Non-pigmented ciliary epithelial cell (primary cell): ENCODE measurements at places on chromosomes 1 and 21.

GRCh38 chr1:19981507-19982312 lies 2.3 kb upstream of the PLA2G2A start:
- no peak for DNase-seq

DNA sequence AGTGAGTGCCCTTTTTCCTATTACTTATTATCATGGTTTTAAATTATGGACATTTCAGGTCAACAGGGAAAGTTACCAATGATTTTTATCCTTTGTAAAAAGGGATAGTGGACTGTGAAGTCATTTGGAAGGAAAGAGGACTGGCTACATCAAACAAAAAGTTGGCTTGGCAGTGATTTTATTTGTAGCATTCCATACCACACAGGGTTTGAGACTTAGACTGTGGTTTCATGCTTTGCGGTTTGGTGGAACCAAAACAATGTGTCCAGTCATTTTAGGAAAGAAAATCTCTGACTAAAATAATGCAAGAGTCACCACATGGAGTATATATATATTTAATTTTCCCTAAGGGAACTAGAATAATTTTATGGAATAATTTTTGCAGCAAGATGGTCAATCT lies 239.5 kb downstream of the HMCN1 start:
- peak; percentile 93 for DNase-seq

DNA sequence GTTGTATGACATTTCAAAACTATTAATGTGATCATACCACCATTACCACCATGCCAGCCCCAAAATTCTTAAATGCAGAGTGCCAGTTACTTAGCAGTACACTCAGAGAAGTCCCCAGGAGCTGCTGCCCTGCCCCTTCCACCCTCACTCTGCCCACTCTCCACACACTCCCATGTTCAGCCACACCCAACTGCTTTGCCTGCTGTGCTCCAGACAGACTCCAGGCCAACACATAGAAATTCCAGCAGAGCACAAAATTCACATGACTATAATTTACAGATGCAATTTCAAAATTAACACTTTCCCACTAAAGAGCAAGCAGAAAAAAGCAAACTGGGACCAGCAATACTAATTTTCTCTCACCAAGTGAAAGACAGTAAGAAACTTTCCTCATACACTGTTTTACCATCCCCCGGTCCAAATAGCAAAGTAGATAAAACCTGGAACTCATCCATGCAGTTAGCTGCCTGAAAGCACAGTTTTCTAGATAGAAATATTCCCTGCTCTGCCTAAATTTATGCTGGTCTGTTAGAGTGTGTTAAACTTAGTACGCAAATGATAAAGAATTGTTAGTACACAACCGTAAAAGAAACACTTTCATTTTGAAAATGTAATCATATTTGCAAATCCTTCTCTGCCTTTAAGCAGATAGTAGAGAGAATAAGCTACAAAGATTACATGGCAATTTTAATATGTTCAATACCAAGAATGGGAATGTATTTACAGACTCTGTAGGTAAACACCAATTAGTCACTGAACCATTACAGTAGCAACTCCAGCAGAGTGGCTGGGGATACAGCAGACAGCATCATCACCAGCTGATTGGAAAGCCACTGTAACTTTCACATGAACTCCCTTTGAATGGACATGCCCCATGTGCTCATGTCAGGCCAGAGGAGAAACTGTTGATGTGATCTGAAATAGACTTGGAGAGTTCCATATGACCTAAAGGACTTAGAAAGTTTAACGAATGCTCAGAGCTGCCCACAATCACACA lies 176.5 kb downstream of the VAV3 start:
- no peak for DNase-seq

DNA sequence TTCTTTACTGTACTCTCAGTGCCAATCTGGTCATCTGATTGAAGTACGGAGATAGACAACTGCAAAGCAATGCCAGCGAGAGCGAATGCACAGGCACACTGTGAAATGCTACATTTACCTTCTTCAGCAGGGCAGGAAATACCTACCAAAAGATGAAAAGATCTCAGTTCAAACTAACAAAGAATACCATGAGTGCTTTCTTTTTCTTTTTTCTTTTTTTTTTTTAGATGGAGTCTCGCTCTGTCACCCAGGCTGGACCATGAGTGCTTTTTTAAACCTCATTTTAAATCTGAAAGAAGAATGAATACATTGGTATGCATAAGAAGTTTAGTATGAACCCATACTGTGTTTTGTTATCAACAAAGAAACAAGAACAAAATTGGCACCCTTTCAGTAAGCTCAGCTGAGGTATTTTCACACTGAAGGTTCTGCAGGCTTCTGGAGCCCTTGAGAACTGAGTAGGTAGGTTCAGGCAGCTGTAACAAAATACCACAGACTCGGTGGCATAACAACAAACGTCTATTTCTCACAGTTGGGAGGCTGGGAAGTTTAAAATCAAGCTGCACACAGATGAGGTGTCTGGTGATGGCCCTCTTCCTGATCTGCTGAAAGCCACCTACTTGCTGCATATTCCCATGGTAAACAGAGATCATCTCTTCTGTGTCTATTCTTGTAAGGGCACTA lies 1.7 kb upstream of the CHI3L2 start:
- DNase-seq: no peak

DNA sequence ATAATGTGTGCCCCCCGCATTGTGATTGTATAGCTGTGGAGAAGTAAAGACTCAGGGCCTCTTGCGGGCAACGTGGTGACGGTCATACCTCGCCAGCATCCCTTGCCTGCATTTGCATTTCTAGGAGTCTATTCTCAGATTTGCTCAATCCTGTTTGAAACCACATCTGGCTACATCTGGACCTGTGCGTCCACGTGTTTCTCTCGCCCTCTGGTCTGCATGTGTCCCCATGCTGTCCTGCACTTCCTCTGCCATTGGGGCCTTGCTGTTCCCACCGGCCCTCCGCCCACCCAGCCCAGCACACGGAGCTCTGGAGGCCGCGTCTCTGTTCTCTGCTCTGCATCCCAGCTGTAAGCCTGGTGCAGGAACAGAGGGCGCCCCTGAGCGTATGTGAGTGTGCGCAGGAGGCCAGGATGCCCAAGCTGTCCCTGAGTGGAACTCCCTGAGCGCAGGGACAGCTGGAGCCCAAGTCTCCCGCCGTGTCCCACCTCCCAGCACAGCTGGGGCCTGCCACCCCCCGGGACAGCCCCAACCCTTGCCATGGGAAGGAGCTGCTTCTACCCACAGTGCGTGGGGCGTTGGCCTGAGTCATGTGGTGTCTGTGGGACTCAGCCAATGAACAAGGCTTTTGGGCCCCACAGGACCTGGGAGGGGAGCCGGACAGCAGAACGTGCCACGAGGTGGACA lies 1.6 kb downstream of the KRTAP10-2 start:
- DNase-seq: no peak

- no peak for DNase-seq
These were observed 15.2 kb downstream of the CASQ2 start for GRCh38 chr1:115753361-115753760.

- DNase-seq: no peak
These were observed 5.9 kb upstream of the MXRA8 start for GRCh38 chr1:1364266-1364665.

- DNase-seq: no peak
These were observed 33.4 kb downstream of the CYP2J2 start for GRCh38 chr1:59892841-59893811.

- DNase-seq: no peak
These were observed 33.4 kb upstream of the ATP1B1 start for GRCh38 chr1:169072945-169073725.

DNA sequence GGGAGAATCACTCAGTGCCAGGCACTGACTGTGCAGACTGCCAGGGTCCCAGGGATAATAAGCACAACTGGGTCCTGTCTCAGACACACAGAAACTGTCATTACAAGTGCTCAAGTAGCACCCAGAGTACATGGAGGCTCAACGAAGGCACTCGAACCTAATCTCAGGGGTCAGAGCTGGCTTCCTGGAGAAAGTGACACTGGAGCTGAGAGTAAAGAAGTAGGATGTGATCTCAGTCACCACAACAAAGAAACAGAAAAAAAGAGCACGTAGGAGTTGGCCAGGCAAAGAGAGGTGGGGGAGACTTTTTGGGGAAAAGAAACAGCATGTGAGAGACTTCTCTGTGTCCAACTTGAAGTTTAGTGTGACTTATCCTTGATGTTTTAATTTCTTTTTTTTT lies 1.3 kb downstream of the CATSPER4 start:
- DNase-seq: no peak

DNA sequence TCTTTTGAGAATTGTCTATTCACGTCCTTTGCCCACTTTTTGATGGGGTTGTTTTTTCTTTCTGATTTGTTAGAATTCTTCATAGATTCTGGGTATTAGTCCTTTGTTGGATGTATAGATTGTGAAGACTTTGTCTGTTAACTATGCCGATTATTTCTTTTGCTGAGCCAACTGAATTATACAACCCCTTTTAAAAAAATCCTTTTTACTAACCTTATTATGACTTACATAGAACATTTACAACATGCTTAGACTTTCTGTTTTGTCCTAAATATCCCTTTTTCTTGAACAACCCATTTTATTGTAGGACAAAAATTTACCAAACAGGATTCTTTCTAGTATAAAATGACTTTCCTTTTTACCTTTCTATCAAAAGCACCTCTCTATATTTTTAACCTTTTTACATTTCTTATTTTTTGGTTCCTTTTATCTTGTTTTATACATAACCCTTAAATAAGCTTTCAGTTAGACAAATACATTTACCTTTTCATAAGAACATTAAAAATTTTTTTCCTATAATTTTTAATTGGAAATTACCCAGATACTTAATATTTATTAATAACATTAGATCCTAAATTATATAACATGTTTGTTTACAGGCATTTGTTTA lies 70.4 kb upstream of the TTLL7 start:
- no peak for DNase-seq

GRCh38 chr1:167994560-167994959 lies 57.7 kb upstream of the MPC2 start:
- DNase-seq: no peak

DNA sequence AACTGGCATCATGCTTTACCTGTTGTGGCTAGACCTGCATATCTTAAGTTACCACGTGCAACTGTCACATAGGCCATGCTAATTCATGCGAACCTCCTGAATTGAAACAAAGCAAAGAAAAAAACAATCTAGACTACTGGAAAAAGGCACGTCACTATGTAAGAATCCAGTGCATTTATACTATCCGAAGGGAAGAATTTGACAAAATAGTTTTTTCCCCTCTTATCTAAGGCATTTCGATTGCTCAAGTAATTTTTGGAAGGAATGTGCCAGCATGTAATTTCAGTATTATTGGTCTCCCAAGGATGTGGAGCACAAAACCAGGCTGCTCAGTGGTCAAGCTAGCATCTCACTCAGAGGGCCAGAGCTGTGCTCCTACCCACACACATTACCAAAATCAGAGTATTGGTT lies 31.5 kb upstream of the C1orf198 start:
- DNase-seq: peak; percentile 48

DNA sequence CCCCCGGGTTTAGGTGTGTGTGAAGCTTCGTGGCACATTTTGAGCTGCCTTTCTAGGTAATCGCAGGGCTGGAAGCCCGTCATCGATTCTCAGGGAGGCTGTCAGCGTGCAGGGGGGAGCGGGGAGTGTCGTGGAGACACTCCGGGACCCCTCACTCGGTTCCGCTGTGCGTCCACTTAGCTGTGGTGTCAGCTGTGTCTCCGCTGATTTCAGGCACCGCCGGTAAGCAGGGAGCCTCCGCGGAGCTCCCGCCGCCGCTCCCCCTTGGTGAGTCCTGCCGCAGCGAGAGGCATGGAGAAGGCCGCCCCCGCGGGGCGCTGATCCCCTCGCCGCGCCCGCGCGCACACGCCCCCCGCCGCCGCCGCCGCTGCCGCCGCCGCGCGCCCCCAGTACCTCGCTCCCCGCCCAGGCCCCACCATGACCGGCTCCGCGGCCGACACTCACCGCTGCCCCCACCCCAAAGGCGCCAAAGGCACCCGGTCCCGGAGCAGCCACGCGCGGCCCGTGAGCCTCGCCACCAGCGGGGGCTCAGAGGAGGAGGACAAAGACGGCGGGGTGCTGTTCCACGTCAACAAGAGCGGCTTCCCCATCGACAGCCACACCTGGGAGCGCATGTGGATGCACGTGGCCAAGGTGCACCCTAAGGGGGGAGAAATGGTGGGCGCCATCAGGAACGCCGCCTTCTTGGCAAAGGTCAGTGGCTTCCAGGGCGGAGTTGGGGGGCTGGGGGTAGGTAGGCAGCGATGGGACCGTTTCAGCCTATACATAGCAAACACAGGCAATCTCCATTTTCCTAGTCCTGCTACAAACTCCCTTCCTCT lies 995 bp downstream of the VASH2 start:
- DNase-seq: no peak

DNA sequence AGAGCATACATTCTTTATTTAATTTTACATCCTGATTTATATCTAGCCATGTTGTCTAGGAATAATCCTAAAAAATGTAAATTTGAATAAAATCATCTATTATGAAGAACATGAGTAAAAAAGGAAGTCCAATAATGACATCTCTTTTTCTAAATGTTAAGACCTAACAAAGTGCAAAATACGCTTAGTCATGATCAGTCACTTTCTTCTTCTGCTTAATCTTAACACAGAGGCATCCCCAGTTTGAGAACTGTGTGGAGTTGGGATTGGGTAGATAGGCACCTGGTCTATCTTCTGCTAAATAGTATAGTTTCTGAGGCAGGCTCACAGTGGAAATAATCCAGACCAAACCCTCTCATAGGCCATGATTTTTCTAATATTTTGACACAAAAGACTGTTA lies 311.7 kb upstream of the LRRC7 start:
- DNase-seq: no peak

- no peak for DNase-seq
These were observed 19.6 kb downstream of the CYP2J2 start for GRCh38 chr1:59906931-59907330.

- no peak for DNase-seq
These were observed 1.8 kb downstream of the ARNT start for GRCh38 chr1:150874455-150875196.

GRCh38 chr1:57620605-57621004 lies 196.7 kb upstream of the DAB1 start:
- no peak for DNase-seq
